ENCODE measurements at places on chromosomes 2 and 18. TPM values are rescaled to one million over a fixed set of nuclear protein-coding genes. Genes with fewer than 3 reads are reported as not detected.

DSEL gene
- 49.8 TPM for total RNA-seq

STPG4 gene
- 0.52 TPM for total RNA-seq

TMEFF2 gene
- not detected for total RNA-seq

GALNT13 gene
- total RNA-seq = 0.13 TPM

STON1 gene
- 26.8 TPM for total RNA-seq

EMX1 gene
- not detected for total RNA-seq

EFR3B gene
- total RNA-seq = 5.4 TPM

PTPRM gene
- total RNA-seq = 81.8 TPM

SNORC gene
- total RNA-seq = 0.65 TPM

PPP3R1 gene
- 40.0 TPM for total RNA-seq

CCDC93 gene
- total RNA-seq = 36.1 TPM

C18orf32 gene
- total RNA-seq = 29.8 TPM

PDE11A gene
- 0.22 TPM for total RNA-seq

TSPYL6 gene
- under 0.01 TPM for total RNA-seq

IL36B gene
- not detected for total RNA-seq

RGPD4 gene
- total RNA-seq = under 0.01 TPM

RBM43 gene
- total RNA-seq = 26.4 TPM

VWC2L gene
- not detected for total RNA-seq

ANKRD30B gene
- total RNA-seq = not detected

SCTR gene
- not detected for total RNA-seq

DPP10 gene
- total RNA-seq = not detected

CHN1 gene
- 4.7 TPM for total RNA-seq

MTERF4 gene
- total RNA-seq = 32.5 TPM

STK16 gene
- 52.9 TPM for total RNA-seq

WDR54 gene
- total RNA-seq = 19.7 TPM

LBX2 gene
- total RNA-seq = 2.2 TPM

GTF2A1L gene
- not detected for total RNA-seq

ABHD3 gene
- total RNA-seq = 6.4 TPM

RFTN2 gene
- 23.5 TPM for total RNA-seq

RAB17 gene
- 0.52 TPM for total RNA-seq

Data from articular chondrocyte of knee joint (primary cell).